ENCODE measurements at places on chromosomes 3 and 15. TPM values are rescaled to one million over a fixed set of nuclear protein-coding genes. Genes with fewer than 3 reads are reported as not detected.

The PPP1R14D gene
- 2.5 TPM for total RNA-seq

GRCh38 chr15:81098861-81099651 lies 35.0 kb upstream of the CFAP161 start:
- no peak for DNase-seq

- no peak for DNase-seq
Measured at GRCh38 chr3:72995337-72995736, 1.3 kb upstream of the PPP4R2 start.

GRCh38 chr3:113441051-113441770 lies at the start of gene CFAP44:
Gene CFAP44 (minus strand): TSS chr3:113441493. CDS start chr3:113433664, 7,829 bp downstream.
- no peak for DNase-seq

DNA sequence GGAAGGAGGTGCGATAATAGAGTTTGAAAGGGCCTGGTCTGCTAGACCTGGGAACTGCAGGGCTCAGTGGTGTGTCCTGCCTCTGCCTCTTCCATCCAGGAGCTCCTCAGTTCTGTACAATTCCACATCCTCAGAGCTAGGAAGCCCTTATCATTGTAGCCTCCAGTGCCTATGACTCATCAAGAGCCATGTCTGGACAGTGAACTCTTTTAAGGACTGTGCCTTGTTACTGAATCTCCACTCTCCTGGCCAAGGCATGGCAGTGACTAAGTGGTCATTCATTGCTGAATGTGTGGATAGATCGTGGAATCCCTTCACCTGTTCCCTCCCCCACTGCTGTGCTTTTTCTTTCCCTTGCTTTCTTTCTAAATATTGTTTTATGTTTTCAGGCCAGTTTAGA lies 2.9 kb downstream of the TIMP4 start:
- peak; percentile 38 for DNase-seq
